ENCODE measurements at places on chromosomes 12 and 14.
A peak's percentile ranks its signal among the peaks of the same experiment; 100 is the strongest.

GRCh38 chr14:65277027-65277426, 135.5 kb upstream of the FUT8 start:
- no peak for DNase-seq

GRCh38 chr14:101458741-101459550, 102.3 kb upstream of the DIO3 start:
- DNase-seq: no peak

- peak; percentile 23 for DNase-seq
Observed at GRCh38 chr12:13573698-13574321, 377.3 kb downstream of the EMP1 start.

- peak; percentile 61 for DNase-seq
Observed at GRCh38 chr12:57519796-57520052, 590 bp downstream of the DDIT3 start.

DNA sequence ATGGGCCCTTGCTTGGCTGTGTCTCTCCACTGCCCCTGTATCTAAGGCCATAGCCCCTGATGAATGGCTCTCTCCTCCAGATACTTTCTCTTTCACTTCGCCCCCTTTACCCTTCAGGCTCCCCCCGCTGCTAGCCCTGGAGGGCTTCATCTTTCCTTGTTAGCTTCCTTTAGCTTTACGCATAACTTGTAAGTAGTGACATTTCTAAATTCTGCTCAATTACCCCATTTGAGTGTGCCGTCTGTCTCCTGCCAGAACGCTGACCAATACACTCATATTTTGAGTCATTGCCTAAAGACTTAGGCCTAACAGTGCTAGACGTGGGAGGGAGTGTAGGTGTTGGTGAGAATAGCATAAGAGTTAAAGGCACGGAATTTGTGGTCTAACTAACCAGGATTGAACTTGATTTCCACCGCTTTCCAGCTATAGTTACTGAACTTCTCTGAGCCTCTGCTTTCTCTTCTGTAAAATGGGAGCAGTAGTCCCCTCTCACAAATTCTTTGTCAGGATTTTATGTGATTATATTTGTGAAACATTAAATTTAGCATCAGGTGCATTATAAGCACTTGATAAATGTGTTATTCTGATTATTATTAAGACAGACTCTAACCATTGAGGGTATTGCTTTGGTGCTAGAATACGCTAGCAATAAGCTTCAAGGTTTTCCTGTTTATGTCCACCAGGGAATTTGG, 129.3 kb downstream of the ZFP36L1 start:
- peak; percentile 51 for DNase-seq

GRCh38 chr12:54294152-54294952, 6.5 kb downstream of the NFE2 start:
- DNase-seq: peak; percentile 82
